ENCODE measurements at places on chromosomes 4 and X.
A peak's percentile ranks its signal among the peaks of the same experiment; 100 is the strongest.

- DNase-seq: no peak
Measured at GRCh38 chr4:124152132-124152531, 560.4 kb downstream of the ANKRD50 start.

GRCh38 chr4:159015841-159016240, 87.0 kb upstream of the RAPGEF2 start:
- DNase-seq: no peak

- no peak for DNase-seq
Measured at GRCh38 chr4:7043284-7044136, at the start of gene TADA2B. TSS of gene TADA2B (plus strand) at chr4:7043372. CDS start at chr4:7043580, 208 bp downstream.

GRCh38 chr4:169940460-169940859, 85.7 kb downstream of the MFAP3L start:
- no peak for DNase-seq

- no peak for DNase-seq
Measured at GRCh38 chrX:17587366-17587765, 149.9 kb upstream of the SCML1 start.

DNA sequence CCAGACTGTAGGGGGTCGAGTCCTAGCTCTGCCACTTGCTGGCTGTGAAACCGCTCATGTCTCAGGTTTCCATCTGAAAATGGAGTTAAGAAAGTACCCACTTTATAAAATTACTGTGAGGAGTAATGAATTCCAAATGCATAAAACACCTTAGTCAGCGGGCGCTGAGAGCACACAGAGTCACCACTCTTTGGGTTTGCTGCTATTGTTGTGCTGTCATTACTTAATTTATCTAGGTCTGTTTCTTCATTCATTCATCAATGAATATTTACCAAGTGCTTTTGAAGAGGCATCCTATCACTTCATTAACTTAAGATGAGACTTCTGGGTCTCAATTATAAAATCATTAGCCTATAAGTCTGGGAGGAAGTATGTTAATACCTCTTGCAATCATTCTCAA, 317.3 kb downstream of the FBXW7 start:
- DNase-seq: no peak

- no peak for DNase-seq
Measured at GRCh38 chr4:18419780-18420179, 398.2 kb upstream of the LCORL start.

GRCh38 chr4:10315638-10316037, 141.6 kb downstream of the ZNF518B start:
- no peak for DNase-seq

- no peak for DNase-seq
Measured at GRCh38 chr4:26081795-26082498, 167.9 kb downstream of the SMIM20 start.

- DNase-seq: no peak
Measured at GRCh38 chr4:125594056-125594602, 279.4 kb downstream of the FAT4 start.

DNA sequence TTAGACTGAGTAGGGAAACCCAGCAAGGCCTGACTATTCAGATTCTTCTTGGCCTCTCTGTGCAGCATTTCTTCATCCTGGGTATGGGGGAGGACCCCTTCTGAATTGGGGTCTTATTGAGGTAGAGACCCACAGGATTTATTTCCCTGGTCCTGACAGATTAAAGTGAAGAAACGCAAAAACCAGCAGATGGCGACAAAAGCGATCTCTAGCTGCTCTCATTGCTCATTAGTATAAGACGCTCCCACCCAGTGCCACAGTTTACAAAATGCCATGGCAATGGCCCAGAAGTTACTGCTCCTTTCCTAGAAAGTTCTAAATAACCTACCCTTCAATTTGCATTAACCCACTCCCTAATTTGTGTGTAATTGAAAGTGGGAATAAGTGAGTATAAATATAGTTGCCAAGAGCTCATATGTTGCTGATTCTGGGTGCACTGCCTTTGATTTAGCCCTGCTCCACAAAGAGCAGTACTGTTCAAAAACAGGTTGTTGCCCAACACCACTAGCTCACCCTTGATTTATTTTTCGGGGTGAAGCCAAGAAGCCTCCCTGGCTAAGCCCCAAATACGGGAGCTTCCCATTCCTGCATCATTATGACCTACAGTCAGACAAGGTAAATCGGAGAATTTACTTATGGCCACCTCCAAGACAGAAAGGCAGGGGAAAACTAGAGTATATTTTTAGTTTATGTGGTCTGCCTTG, 3.7 kb upstream of the BEX4 start:
- peak; percentile 38 for DNase-seq

DNA sequence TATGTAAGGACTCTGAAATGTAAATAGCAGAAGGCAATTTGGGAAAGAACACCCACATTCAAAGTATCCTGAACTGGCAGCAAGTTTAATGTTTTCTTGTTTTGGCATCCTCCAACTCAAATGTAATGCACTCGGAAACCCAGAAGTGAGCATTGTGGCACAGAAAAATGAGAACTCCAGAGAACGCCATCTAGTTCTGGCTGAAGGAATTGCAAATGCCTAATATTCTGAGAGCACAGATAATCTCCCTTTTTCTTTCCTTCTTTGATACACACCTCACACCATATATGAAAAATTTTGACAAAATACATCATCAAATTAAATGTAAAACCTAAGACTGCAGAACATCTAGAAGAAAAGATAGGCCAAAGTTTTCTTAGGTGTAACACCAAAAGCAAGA, 52.1 kb downstream of the PWWP3B start:
- no peak for DNase-seq

DNA sequence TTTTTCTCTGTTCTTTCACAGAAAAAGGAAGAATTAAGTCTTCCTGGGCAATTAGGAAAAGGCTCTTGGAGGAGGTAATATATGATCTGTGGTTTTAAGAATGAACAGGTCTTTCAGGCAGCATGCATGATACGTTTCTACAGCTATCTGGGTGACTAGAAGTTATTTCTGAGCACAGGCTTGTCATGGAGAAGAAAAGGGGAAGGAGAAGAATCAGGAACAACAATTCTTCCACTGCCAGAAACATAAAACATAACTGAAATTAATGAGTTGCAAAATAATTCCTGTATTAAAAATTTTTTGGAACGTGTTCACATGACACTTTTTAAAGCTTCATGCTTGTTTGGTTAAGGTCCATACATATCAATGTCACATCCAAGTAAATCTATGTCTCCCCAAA, 17.7 kb upstream of the STIM2 start:
- no peak for DNase-seq

GRCh38 chr4:44771789-44772188, 45.4 kb upstream of the GNPDA2 start:
- DNase-seq: no peak

DNA sequence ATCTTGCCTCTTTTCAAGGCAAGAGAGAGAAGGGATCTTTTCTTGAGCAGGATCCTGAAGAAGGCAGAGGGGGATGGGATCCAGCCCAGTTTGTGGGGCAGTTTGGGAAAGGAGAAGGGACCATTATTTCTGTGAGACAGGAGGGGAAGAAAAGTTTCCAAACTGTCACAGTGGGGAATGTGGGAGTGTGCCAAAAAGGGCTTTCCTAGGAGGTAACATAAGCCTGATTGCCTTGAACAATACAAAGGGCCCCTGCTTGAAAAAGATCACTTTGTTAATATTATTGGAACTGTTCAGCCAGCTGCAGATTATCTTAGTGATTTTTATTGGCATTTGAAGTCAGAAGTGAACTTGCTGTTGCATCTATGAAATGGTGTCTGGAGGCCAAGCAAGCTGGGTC, 55.2 kb downstream of the MTM1 start:
- DNase-seq: no peak

- peak; percentile 2 for DNase-seq
Measured at GRCh38 chr4:67332627-67333026, 212.7 kb downstream of the CENPC start.

- no peak for DNase-seq
Measured at GRCh38 chr4:39042366-39042765, 10.2 kb upstream of the TMEM156 start.

GRCh38 chr4:142081025-142081424, 444.6 kb downstream of the IL15 start:
- DNase-seq: no peak

GRCh38 chrX:74534569-74535038, 79.8 kb downstream of the RLIM start:
- DNase-seq: no peak

- no peak for DNase-seq
Measured at GRCh38 chr4:34432706-34433105, 1811.6 kb downstream of the ARAP2 start.

GRCh38 chrX:151396042-151396824, 773 bp upstream of the VMA21 start:
- no peak for DNase-seq

DNA sequence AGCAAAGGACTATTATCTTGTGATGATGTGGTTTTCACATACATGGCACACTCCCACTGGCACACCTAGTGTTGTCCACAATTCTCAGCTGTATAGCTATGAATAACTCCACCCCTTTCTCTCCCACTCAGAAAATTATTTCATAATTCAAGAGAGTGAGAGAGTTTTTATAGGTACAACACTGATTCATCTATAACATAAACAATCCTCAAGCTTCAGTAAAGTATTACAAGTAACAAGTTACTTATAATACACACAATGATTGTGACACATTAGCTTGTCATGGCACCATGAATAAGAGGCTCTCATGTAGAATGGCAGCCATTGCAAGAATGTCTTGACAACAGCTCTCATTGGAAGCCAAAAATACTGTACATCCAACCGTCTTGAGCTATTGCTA, 43.9 kb downstream of the RAB40A start:
- no peak for DNase-seq

GRCh38 chr4:57971261-57971660, 861.1 kb upstream of the IGFBP7 start:
- no peak for DNase-seq

DNA sequence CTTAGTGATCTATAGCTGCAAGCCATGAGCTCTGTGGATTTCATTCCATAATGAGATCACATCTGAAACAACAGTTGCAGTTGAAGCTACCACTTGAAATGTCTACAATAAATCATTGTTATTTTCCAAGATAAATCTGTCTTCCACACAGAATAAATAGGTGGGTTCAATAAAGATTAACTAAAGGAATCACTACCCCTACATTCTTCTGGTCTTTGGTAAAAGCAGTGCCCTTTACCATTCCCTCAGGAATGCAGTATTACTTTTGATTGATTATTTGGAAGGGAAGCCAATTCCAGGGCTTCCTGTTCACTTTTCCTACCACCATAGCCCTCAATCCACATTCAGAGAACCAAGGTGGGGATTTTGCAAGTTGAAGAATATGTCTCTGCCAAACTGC, 38.9 kb upstream of the MAP9 start:
- DNase-seq: no peak

DNA sequence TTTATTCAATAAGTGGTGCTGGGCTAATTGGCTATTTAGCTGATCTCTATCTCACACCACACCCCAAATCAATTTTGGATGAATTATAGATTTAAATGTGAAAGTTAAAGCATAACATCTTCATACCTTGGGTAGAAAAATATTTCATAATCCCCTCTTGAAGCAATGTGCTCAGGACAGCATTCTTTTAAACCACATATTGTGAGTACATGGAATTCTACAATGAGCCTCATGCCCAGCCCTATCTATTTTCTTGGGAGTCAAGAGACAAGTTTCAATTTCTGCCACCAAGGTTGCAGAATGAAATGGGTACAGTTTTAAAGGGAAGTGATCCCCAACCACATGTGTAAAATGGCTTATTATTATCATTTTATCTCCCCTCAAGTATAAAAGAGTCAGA, 30.6 kb upstream of the GPRIN3 start:
- no peak for DNase-seq

- no peak for DNase-seq
Measured at GRCh38 chrX:137574102-137574783, 8.3 kb downstream of the ZIC3 start.

DNA sequence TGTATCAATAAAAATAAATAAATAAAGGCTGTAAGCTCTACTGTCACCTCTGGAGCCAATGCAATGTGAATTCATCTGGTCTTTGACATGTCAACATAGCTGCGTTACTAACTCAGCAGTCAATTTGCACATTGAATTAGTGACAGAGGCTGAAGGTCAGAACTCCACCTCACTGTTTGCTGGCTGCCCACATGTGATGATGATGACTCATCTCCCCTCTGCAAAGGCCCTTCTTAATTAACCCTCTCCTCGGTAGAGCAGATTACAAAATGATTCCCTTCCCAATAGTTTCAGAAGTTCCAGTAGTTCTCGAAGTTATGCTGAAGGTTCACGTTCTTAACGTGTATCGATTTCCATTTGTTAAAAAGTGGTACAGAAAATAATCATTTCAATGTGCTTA, 1626.0 kb upstream of the TENM3 start:
- DNase-seq: no peak

DNA sequence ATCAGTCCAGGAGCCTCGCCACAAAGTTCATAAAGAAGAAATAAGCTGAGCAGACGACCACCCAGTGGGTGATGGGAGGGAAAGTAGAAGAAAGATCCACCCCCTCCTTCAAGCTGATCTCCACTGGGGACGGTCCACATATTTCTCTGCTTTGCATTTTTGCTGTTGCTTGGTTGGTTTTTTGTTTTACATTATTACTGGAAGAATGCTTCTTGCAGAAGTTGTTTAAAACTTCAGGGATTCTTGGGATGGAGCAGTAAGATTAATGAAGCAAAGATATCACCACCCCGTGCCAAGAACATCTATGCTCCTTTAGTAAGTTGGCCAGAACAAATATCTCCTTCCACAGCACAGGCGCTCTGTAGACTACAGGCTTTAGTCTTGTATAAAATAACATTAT, 30.1 kb downstream of the LGI2 start:
- DNase-seq: no peak

GRCh38 chr4:2411786-2412510, 6.5 kb downstream of the ZFYVE28 start:
- DNase-seq: no peak

DNA sequence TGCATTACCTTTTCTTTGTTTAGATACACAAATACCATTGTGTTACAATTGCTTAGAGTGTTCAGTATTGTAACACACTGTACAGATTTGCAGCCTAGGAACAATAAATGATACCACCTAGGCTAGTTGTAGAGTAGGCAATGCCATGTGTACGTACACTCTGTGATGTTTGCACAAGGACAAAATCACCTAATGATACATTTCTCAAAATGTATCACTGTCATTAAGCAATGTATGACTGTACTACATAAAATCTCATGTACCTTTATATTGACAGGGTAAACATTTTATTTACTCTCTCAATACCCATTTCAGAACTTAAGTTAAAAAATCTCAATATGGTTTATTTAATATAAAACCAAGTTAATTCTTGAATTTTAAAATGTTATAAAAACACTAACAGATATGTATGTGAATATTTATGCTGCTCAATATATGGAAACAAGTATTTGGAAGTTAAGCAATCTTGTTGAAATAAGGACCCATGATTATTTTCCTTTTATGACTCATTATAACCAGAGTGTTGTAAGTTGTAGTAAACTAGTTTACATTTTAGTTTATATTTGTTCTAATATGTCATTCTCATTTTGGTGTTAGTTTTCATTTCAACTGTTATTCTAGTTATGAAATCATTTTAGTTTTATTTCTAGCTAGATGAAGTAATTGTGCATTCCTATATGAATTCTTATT, 409.2 kb downstream of the TLL1 start:
- no peak for DNase-seq

Measured in neural crest cell (in vitro differentiated cells).